CD14-positive monocyte (primary cell): ENCODE measurements at places on chromosomes 3 and 15. TPM values are rescaled to one million over a fixed set of nuclear protein-coding genes. Genes with fewer than 3 reads are reported as not detected.

The CGGBP1 gene
- 68.7 TPM for polyA plus RNA-seq

The MNS1 gene
- polyA plus RNA-seq = 0.03 TPM in 1 of 2 replicates, not detected in the other

The ZNF80 gene
- not detected for polyA plus RNA-seq

DNA sequence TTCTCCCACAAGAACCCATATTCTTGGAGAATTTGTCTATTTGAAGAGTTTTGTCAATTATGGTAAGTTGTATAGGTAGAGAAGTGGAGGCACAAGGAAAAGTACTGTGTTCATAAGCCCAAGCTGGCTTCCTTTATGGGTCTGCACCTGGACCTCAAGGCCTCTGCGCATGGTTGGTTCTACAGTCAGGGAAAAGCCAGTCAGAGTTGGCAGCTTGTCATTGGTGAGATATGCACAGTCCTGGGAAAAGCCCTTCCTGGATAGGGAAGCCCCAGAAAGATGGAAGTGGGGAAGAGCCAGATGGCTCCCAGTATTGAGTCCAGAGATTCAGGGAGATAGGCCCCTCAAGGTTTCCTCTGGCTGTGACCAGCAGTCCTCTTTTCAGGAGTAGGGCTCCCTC, 15.8 kb downstream of the BOC start:
- DNase-seq = no peak

GRCh38 chr3:95939235-95939809, 875.1 kb upstream of the EPHA6 start:
- no peak for DNase-seq

DNA sequence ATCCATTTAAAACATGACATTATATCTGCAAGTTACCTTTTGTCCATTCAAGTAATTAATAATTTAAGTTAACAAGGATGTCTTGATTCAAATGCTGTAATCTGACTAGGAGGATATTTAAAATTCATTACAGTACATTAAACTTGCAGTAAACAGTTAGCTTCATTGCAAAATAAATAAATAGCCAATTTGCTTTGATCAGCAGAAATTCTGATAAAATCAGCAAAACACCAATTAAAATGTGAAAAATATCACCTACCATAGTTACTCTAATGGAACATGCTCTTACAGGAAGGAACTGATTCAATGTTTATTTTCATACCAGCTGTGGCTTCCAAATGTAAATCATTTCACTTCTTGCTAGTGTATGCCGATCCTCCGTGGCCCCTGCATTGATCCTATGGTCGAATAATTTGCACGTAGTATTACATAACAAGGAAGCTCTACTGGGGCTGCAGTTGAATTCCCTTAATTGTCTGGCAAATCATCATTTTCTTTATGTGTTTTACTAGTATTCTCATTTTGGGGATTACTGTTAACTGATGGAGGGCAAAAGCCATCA, 150.7 kb downstream of the FOXB1 start:
- DNase-seq = no peak
